ENCODE measurements at places on chromosomes 12 and 14. TPM values are rescaled to one million over a fixed set of nuclear protein-coding genes. Genes with fewer than 3 reads are reported as not detected.

PITPNM2 gene
- 8.5 TPM for polyA plus RNA-seq

DLGAP5 gene
- polyA plus RNA-seq: 33.3 TPM

TMEM132C gene
- polyA plus RNA-seq: 3.4 TPM

SCNN1A gene
- polyA plus RNA-seq: 67.9 TPM

SDSL gene
- 12.2 TPM for polyA plus RNA-seq

NPFF gene
- 1.4 TPM for polyA plus RNA-seq

Data from right renal pelvis (tissue), 4 donors.